Cerebellar cortex (tissue), 1 donor: ENCODE measurements at places on chromosomes 5 and 9.

- peak; percentile 17 for DNase-seq
Measured at GRCh38 chr5:77778881-77779438, 2.8 kb upstream of the TBCA start.

DNA sequence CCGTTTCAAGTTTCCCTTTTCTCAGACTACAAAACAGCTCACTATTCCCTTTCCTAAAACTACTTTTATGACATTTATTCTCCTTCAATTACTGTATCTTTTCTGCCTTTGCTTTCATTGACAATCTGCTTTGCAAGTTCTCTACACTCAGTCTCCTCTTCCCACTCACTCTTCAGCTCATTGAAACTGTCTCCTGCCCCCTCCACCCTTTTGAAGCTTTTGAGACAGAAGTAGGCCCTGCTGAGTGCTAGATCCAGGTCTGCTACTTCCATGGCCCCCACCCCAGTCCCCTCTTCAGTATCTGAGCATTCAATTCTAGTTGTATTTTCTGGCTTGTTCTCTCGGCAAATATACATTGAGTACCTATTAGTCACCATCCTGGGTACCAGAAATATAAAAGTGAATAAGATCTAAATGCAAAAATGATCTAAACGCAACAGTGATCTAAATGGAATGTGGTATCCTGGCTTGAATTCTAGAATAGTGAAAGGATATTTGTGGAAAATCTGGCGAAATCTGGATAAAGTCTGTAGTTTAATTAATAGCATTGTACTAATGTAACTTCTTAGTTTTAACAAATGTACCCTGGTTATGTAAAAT, 58.4 kb downstream of the OR2K2 start:
- no peak for DNase-seq

DNA sequence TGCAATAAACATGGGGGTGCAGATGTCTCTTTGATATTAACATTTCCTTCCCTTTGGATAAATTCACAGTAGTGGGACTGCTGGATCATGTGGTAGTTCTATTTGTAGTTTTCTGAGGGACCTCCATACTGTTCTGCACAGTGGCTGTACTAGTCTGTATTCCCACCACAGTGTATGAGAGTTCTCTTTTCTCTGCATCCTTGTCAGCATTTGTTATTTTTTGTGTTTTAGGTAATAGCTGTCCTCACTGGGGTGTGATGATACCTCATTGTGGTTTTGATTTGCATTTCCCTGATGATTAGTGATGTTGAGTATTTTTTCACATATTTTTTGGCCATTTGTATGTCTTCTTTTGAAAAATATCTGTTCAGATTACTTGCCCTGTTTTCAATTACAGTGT, 562.5 kb downstream of the CSNK1G3 start:
- no peak for DNase-seq

GRCh38 chr5:113682497-113683136, 169.1 kb downstream of the YTHDC2 start:
- peak; percentile 30 for DNase-seq

GRCh38 chr5:157529002-157529401, 46.6 kb downstream of the ADAM19 start:
- no peak for DNase-seq

GRCh38 chr5:166285361-166285760, 2006.1 kb upstream of the WWC1 start:
- DNase-seq, result no peak

DNA sequence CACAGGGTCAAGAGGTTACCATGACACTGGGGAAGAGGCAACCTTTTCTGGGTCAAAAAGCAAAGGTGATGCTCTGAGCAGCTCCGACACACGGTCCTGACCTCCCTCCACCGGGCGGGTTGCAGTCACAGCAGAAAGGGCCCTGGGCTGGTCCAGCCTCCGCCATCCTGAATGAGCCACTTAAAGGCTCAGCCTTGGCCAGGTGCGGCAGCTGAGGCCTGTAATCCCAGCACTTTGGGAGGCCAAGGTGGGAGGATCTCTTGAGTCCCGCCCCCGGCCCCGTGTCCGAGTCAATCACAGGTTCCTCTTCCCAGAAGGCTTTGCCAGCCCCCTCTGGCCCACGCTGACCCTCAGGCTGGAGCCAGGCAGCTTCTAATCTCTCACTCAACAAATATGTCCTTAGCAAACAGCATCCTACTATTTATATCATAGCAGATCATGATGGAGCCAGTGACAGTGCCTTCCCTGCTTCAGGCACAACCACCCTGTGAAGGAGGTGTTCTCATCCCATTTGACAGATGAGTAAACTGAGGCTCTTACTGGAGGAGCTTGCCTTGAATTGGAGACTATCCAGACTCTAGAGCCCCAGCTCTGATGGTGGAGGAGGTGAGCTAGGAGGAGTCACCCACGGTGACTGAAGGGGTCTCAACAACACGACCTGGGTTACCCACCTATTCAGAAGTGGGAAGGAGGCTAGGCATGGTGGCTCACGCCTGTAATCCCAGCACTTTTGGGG, 79.1 kb downstream of the LRSAM1 start:
- DNase-seq, result no peak

GRCh38 chr9:86202338-86202882, 57.0 kb downstream of the C9orf153 start:
- peak; percentile 35 for DNase-seq

- peak; percentile 47 for DNase-seq
Measured at GRCh38 chr5:134026521-134027287, 21.9 kb upstream of the VDAC1 start.

DNA sequence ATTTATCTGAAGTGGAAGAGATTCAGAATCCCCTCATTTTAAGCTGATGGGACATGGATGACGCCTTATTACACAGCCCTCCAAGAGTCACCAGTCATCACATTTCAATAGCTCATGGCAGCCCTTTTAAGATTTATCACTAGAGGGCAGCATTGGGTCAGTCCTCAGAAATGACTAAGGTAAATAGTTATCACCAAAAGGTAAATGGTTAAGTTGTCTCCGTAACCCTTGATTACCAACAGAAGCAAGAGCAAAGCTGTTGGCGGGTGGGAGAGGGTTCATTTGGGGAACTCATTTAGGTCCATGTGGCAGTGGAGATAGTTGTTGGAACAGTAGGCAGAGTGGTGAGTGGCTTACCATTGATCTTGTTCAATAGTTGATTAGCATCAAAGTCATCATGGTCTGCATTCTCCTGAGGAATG, 12.0 kb upstream of the C9 start:
- peak; percentile 53 for DNase-seq

GRCh38 chr9:20137425-20137824, 348.6 kb upstream of the SLC24A2 start:
- no peak for DNase-seq

GRCh38 chr5:90844931-90845330, 286.3 kb downstream of the ADGRV1 start:
- peak; percentile 46 for DNase-seq

DNA sequence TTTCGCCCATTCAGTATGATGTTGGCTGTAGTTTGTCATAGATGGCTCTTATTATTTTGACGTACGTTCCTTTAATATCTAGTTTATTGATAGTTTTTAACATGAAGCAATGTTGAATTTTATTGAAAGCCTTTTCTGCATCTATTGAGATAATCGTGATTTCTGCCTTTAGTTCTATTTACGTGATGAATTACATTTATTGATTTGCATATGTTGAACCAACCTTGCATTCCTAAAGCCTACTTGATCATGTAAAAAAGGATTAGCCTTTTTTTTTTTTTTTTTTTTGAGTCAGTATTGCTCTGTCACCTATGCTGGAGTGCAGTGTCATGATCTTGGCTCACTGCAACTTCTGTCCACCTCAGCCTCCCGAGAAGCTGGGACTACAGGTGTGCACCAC, 25.1 kb downstream of the ITK start:
- no peak for DNase-seq

DNA sequence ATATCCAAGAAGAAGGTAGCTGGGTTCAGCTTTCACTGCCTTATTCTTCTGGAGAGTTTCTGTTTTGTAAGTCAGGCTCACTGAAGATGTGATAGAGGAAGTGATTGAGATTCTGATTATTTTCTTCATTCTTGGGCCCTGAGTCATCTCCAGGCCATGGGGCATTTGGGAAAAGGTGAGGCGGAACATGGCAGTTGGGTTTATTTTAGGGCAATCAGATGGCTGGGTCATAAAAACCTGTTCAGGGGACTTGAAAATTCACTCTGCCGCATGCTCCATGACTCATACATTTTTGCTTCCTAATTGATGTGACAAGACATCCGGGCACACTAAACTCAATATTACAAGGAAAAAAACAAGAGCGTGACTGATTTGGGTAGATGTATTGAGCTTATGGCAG, 265.7 kb upstream of the KLF4 start:
- no peak for DNase-seq

GRCh38 chr9:135502168-135502872, 1.8 kb downstream of the MRPS2 start:
- no peak for DNase-seq

- DNase-seq, result no peak
Measured at GRCh38 chr5:59798862-59799667, 94.5 kb downstream of the PDE4D start.

GRCh38 chr5:124030043-124030491, 518.1 kb downstream of the CSNK1G3 start:
- no peak for DNase-seq

DNA sequence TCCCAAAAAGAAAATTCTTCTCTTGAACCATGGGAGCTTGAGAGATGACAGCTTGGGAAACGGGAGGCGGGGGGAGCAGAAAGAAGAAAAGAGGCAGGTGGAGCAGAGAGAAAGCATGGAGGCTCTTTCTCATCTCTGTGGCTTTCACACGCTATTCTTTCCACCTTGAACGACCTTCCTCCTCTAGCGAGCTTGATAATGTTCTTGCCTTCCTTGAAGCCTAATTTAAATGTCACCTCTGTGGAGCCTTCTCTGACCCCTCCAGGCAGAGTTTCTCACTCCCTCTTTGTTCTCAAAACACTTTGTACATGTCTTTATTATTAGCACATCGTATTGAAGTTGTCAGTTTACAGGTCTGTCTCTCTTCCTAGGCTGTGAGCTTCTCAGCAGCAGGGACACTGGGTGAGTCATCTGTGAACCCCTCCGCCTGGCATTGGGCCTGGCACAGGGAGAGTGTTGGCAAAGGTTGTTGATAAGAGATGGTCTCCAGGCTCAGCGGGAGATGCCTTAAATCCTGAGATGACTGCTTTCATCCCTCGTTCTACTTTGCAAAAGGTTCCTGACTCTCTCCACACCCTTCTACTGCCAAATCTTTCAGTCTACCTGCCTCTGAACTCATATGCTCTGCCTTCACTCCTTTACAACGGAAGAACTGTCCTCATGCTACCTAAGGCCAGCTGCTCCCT, 14.1 kb upstream of the STRBP start:
- DNase-seq, result peak; percentile 60

DNA sequence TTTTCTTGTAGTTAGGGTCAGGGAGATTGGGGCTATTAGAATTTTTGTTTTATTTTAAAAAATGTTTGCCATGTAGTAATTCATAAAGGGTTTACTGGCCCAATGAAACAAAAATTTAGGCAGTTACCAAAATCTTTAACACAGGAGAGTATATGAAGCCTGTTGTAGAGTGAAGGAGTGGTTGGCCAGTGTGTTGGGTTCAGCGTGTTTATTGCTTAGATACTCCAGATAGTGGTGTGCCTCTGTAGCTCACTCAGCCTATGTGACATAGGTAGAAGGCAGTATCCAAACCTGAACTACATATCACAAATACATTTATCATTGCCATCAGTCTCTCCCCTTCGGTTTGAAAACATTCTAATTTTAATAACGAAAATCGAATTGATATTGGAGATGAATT, 1.2 kb downstream of the TEK start:
- DNase-seq, result peak; percentile 16

DNA sequence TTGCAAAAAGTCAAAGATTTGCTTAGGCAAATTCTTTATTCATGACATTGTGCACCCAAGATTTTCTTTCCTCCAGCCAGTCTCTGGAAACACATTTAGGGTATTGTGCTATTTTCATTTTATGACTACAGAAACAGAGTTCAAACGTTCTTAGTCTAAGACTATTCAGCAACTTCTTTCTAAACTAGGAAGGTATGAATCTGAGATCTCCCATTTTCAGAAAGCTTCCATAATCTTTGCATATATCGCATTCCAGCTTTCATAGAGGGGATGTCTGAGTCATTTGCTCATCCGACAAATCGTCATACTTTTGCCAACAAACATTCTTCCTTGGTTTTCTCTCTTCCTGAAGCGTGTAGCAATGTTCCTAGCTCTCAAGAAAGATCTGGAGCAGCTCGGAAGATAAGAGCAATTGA, 1.6 kb upstream of the PAPPA start:
- no peak for DNase-seq
